ENCODE measurements at places on chromosomes 5 and 9.
A peak's percentile ranks its signal among the peaks of the same experiment; 100 is the strongest.

GRCh38 chr5:116404016-116404415 is 170.6 kb downstream of the SEMA6A start:
- DNase-seq: no peak

DNA sequence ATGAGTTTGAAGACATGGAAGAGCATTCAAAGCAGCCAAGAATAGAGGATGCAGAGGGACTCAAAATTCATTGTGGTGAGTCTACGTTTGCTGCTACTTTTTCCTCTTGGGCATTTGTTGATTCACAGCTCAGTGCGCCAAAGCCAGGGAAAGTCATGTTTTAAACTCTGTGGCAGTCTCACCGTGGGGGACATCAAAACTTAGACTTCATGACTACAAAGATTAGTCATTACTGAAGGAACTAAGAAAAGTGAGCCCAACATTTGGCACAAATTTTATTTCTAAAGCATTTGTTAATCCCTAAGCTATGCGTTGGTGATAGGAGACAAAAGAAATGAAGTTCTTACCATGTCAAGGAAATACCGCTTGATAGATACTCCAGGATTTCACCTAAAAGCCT is 73.7 kb upstream of the MTAP start:
- DNase-seq: peak; percentile 95

DNA sequence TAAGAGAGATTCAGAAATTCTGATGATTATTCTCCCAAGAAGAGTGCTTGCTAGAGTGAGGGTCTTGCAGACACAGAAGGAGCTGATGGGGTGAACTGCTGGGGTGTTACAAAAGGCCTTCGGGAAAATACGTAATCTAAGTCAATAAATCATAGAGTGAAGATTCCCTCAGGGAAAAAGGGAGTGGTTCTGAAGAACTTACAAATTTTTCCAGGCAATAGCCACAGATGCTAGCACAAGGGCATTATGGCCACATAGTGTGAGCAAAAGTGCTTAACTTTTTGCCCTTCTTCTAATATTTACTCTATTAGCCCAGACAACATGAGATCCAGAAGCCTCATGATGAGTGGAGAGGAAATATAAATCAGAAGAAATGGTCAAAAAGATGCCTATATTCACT is 137.3 kb downstream of the TMC1 start:
- no peak for DNase-seq

- DNase-seq: no peak
These were observed 291.9 kb downstream of the DMAC1 start for GRCh38 chr9:7507566-7508270.

GRCh38 chr5:39680213-39680612 is 255.4 kb upstream of the DAB2 start:
- no peak for DNase-seq

DNA sequence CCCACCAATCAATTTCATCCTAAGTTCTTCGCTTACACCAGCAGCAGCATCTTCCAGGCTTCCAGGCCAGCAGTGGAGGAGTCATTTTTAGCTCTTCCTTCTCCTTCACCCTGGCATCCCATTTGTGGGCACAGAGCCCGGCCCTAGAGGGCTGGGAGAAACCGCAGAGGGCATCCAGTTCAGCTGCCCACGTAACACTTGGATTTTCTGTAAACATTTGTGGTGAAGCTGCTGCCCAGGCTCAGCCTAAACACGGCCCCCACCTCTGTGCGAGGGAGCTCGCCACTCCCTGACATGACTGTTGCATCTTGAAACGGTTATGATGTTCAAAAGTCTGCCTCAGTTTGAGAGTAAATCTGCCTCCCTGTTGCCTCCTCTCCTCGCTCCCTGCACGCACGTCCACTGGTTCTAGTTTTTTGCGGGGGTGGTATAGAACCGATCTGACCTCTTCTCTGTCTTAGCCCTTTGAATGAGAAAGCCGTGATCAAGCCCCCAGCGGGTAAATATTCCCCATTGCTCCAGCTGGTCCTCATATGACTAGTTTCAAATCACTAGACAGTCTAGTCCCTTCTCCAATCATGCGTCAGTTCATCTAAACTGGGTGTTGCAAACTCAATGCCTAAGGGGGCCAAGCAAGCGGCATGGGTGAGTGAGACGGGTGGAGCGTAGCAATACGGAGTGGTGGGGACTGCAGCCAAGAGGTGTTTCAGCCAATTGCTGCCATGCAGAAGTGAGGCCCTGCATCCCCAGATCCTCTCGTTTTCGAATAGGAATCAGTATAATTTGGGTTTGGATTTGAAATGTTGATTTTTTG is 34.9 kb upstream of the N4BP3 start:
- DNase-seq: no peak

DNA sequence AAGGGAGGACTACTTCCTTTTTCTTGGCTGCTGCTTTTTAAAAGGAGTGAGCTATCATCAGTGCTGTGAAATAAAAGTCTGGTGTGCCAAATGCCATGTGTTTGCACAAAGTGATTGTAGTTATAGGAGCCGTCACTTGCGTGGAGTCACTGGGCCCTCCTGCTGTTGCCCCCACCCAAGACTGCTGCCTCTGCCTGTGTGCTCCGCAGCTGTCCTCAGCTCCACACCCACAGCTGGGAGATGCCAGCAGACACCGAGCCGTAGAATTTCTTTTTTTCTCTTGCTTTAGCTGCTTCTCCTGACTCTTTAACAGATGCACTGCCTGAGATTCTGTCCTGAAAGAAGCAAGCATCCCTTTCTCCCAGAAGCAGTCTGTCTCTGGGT is 9.8 kb upstream of the GLE1 start:
- no peak for DNase-seq

DNA sequence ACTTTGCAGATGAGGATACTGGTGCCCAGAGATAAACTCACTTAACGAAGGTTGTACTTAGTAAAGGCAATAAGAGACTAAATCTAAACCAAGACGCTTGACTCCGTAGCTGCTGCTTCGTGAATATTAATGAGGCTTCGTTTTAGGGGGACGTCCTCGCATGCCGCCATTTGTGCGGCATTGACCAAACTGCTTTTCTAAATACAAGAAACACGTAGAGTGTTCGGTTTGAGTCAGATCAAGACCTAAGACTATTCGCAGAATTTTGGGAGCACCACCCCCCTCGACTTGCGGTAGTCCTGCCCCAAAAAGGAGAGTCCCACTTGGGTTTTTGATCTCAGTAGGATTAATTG is 1.1 kb downstream of the NPM1 start:
- DNase-seq: no peak

GRCh38 chr5:87008751-87009560 is 258.7 kb upstream of the RASA1 start:
- DNase-seq: peak; percentile 44

DNA sequence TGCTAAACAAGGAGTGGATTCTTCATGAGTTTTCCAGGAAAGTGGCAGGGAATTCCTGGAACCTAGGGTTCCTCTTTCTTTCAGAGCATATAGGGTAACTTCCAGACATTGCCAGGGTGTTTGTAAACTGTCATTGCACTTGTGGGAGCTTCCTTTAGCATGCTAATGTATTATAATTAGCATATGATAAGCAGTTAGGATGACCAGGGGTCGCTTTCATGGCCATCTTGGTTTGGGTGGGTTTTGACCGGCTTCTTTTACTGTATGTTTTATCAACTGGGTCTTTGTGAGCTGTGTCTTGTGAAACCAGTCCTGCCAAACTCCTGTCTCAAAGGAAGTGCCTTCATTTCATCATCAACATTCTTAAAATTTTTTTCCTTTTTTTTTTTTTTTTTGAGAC is 11.9 kb upstream of the MELK start:
- DNase-seq: no peak

DNA sequence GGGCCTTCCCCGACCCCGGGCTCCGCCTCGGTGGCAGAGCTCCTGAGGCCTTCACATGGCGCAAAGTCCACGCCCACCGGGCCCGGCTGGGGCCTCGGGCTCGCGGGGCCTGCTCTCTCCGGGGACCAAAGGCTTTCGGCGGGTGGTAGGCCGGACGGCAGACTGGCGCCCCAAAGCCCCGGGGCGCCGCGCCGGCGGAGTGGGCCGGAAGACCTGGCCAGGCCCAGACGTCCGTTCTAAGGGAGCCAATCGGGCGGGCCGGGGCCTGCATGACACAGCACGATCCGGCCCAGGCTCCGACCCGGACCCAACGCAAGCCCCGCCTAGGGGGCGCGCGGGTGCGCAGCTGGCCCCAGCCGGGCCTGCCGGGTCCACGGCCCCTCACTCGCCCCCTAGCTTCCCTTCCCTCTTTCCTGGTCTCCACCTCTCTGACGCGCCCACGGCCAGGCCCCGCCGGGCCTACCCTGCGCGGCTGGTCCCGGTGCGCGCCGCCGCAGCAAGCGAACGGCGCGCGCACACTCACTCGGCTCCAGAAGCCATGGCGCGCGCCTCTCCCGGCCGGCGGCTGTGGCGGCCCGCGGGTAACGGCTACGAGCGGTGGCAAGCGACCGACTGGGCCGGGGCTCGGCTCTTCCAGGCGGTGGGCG is 488 bp downstream of the VCP start:
- DNase-seq: peak; percentile 44

DNA sequence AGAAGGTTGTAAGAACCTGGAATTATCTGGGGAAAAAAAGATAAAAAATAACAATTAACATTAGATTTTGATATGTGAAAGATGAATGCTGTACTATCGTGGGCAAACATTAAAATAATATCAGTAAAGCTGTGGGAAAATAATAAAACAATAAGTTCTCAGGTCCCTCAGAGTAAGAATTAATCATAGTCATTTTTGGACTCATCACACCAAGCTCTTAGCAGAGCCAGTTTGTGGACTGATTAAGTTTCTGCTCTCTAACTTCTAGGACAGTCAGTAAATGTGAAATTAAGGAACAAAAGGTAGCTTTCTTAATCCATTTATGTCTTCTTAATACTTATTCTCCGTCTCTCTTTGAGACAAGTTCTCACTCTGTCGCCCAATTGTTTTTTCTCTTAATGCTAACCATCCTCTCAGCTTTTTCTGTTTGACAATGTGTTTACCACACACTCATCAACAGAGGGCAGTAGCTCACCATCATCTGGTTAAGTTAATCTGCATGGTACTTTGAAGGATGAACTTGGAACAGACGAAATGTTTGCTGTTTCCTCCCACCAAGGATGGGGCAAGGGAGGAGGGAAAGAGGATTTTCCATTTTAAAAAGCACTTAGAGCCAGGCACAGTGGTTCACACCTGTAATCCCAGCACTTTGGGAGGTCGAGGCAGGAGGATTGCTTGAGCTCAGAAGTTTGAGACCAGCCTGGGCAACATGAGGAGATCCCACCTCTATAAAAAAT is 5.3 kb upstream of the ACO1 start:
- DNase-seq: peak; percentile 80

DNA sequence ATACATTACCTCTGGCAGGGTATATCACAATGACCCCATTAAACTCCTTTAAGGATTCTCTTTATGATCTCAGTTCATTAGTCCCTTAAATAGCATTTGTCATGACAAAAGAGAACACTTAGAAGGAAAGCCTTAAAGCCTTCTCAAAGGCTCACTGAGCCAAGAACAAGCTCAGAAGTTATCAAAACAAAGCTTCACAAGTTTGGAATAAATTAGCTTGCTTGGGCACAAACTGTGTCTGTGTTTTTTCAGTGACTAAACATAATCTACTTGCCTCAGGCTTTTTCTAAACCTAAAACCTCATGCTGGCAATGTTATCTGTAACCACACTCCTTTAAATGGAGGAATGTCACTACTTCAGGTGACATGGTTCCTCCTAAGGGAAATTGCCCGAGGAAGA is 1114.9 kb upstream of the C9orf72 start:
- no peak for DNase-seq

DNA sequence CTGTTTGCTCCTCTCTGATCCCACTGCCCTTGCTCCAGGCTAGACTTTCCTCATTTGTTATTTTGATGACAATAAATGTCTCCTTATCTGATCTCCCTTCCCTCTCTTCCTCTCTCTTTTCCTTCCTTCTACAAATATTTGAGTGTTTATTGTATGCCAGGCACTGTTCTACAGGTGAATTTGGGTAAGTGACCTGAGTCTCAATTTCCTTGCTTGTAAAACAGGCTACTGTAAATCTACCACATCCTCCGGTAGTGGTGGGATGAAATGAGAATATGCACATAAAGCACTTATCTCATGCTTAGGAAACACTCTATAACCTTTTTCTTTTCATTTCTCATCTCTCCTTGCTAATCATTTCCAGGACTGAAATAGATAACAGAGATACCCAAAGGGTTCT is 86.4 kb downstream of the HMHB1 start:
- DNase-seq: no peak

- DNase-seq: no peak
These were observed 66.1 kb downstream of the HAPLN1 start for GRCh38 chr5:83654427-83654994.

DNA sequence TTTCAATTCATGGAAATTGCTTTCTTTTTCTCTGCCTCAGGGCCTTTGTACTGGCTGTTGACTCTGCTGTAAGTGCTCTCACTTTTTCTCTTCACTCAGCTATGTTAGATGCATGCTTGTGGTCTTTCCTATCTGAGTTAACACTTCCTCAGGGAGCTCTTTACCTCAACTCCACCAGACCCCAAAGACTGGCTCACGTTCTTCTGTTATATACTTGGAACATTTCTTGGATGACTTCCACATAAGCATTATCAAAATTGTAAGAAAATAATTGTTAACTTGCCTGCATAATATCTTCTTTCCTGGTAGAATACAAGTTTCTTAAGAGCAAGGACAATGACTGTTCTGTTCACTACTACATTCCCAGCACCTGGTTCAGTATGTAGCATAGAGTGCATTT is 455.9 kb downstream of the EBF1 start:
- no peak for DNase-seq

DNA sequence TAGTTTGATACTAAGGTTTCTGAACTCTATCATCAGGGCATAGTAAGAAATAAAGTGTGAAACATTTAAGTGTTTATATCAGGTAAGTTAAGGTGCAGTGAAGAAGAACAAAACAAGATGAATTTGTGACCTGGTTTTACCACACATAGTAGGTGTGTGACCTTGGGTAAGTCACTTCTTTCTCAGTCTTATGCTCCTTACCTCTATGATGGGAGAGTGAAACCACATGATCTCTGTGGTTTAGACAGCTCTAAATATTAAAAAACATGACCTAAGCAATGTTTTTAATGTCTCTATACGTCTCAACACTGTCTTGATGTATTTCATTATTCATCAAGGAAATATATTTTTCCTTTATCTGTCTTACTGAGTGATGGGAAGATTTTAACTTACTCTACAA is 629.6 kb upstream of the DMAC1 start:
- DNase-seq: no peak

DNA sequence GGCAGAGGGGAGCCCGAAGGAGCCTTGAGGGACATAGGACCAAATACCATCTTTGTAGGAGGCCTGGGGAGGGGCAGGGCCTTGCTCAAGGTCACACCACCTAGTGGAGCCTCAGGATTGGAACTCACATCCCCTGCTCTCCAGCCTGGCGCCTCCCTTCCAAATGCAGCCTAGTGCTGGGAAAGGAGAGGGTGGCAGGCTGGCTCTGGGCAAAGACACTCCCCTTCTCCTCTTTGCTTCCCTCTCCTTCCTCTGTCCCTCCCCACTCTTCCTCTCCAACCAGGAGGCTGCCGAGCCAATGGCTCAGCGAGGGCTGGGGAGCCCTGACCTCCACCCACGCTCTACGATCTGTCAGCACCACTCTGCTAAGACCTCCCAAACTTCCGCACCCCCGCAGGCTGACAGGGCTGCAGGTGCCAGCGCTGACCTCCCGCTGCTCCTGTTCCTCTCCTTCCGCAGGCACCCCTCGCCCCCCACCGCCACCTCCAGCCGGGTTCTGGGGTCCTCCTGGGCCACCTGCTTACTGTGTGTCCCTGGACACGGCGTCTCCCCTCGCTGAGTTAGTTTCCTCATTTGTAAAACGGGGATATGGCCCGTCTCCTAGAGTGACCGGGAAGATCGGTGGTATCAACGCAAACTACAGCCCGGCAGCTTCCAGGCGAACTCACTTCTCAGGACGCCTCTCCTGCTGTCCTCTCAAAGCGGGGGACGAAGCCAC is 52.9 kb downstream of the C9orf50 start:
- DNase-seq: no peak
